ENCODE measurements at places on chromosomes 11 and 22.
A peak's percentile ranks its signal among the peaks of the same experiment; 100 is the strongest.

DNA sequence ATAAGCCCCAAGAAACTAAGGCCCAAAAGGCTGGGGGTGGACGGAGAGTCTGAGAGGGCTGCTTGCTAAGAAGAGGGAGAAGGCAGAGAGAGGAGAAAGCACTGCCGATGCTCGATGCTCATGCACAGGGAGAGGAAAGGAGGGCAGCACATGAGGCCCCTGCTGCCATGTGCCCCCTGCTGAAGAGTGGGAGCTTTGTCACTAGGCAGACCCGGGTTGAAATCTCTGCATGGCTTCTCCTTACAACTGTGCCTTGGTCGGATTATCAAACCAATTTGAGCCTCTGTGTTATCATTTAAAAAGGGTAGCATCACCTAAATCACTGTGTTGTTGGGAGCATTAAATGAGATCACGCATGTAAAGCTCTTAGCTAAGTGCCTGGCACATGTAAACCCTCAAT lies 330.5 kb downstream of the NXPE2 start:
- DNase-seq = no peak

DNA sequence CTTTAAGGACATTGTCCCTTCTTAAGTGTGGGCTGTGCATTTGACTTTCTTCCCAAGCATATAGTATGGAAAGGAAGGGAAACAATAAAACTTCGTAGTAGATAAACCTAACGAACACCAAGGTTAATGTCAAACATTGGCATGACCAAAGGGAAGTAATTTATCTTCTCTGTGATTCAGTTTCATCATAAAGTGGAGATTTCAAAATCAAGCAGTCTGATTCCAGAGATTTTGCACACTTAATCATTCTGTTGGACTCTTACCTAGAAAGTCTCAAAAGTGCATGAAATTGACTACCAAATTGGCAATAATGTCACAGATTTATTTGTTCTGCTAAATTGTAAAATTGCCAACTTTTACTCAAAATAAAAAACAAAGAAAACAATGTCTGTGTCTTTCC lies 559.7 kb downstream of the JRKL start:
- DNase-seq = no peak

DNA sequence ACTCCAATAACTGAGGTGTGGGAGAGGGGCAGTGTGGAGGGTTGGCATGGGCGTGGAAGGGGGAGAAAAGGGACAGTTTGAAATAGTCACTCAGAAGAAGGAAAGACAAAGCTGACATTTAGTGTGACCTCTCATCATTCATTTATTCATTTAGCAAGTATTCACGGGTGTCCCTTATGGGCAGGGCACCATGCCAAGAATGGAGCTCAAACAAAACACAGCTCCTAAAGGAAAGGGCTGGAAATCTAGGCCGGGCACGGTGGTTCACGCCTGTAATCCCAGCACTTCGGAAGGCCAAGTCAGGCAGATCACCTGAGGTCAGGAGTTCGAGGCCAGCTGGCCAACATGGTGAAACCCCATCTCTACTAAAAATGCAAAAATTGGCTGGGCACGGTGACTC lies 19.4 kb upstream of the DGKZ start:
- DNase-seq = no peak

- DNase-seq = no peak
These were observed 59.1 kb downstream of the RASSF10 start for GRCh38 chr11:13068211-13068610.

DNA sequence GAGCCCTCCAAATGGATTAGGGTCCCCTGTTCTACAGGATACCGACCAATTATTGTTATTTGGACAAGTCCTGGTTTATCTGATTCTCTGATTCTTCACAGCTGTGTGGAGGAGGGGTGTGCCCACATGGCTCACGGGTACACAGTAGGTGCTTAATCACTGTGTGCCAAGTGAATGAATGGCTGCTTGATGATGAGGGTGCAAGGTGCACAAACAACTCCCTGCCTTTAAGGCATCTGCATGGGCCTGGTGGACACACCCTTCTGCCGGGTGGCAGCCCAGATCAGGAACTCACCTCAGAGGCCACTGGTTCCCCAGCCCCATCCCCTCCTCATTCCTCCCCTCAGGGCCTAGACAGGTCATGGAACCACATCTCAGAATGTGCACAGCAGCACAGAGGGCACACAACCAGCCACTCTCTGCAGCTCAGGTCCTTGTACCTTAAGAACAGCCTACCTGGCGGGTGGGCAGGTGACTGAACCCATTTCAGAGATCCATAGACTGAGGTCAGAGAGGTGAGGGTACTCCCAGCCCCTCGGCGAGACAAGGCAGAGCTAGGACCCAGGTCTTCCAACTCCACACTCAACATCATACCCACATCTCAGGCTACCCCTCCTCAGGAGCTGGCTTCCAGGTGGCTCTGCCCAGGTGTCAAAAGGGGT lies 50.3 kb downstream of the SHANK2 start:
- no peak for DNase-seq

DNA sequence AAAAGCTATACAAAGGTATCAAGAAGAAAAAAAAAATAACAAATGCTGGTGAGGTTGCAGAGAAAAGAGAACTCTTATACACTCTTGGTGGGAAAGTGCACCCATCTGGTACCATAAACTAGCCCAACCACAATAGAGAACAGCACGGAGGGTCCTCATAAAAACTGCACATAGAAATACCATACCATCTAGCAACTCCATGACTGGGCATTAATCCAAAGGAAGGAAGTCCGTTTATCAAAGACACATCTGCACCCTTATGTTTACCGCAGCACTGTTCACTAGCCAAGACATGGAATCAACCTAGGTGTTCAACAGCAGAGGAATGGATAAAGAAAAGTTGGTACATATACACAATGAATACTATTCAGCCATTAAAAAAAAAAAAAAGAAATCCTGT lies 10.8 kb upstream of the CLDN5 start:
- no peak for DNase-seq

DNA sequence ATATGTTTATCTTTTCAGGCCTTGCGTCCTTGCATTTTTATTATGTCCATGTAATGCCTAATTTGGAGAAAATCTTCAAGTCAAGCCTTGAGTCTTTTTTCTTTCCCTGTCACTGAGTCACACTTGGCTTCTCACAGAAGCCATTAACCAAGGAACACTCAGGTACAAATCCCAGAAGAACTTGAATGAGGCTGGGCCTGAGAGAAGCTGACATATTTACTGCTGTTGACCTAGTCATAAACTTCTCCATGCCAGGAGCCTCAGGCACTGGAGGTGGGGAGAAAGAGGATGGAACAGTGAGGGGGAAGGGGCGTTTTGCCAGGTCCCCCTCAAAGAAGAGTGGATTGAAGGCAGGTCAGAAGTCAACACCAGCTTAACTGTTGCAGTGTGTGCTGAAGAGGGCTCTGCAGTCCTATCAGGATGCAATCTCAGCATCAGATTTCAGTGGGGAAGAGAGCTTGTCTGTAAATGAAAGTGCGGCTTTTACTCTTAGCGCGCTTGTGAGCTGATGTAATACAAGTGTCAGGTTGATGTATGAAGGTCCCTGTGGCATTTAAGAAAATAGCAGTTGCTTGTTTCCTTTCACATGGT lies 526.0 kb downstream of the ETS1 start:
- DNase-seq = no peak

DNA sequence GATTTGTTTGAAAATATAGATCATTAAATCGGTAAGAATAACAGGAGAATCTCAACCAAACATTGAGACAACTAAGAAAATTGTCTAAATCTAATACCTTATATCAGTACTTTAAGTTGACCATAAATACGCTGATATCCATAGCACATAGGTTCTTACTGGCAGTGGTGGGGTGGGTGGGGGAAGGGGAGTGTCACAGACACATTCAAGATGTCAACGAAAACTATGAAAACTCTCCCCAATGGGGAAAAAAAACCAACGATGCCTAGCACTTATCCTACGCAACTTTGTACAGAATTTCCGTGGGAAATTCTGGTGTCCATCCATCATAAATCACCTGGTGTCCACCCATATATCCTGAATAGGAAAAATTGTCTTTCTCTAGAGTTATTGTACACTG lies 6.2 kb downstream of the GRAP2 start:
- DNase-seq = no peak

- DNase-seq = no peak
These were observed 4.3 kb downstream of the DDX6 start for GRCh38 chr11:118786657-118787056.

DNA sequence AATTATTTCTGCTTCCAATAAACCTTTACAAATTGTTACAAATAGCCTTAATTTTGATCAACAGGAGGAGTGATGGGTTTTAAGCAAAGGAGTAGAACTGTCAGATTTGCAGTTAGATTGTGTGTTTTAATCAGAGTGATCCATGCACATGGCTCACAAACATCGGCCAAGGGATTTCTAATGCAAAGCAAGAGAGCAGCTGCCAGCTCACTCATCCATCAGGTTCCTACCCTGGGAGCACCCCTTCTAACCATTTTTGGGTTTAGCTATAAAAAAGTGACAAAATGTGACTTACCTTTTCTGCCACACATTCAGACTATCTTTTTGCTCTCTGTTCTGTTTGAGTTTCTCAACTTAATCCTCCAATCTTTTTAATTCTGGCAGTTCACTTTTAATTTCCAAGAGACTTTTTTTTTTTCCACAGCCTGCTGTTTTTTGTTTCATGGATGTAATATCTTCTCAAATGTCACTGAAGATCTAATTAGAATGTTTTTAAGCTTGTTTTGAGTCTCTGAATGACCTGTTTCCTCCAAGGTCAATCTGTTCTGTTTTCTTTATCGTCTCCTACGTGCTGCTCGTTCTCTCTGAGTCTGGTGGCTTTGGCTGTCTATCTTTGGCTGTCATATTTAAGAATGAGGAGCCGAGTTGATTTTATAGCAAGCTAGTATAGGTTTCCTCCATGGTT lies 6.0 kb downstream of the IZUMO1R start:
- no peak for DNase-seq

GRCh38 chr11:13680501-13681264 lies 12.2 kb downstream of the FAR1 start:
- peak; percentile 5 for DNase-seq

GRCh38 chr11:128342511-128343134 lies 244.7 kb downstream of the ETS1 start:
- DNase-seq = peak; percentile 25

DNA sequence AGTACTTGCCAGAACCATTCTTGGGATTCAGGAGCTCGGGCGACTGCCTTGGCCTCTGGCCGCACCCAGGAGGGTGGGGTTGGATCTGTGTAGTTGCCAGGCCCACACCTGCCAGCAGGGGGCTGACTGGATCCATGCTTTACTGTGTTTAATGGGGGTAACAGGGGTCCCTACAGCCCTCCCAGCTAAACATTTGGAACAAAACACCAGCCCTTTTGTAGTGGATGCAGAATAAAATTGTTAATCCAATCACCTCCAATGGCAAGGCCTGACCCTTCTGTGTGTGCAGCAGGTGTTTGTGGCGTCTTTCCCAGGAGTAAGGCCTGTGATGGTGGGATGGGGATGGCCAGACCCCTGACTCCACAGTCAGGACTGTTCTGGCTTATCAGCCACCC lies 22.5 kb downstream of the SUN2 start:
- DNase-seq = peak; percentile 64

- DNase-seq = no peak
These were observed 120.2 kb downstream of the TRIM29 start for GRCh38 chr11:120017582-120018150.

GRCh38 chr11:127531167-127531566 lies 530.6 kb upstream of the KIRREL3 start:
- DNase-seq = no peak

DNA sequence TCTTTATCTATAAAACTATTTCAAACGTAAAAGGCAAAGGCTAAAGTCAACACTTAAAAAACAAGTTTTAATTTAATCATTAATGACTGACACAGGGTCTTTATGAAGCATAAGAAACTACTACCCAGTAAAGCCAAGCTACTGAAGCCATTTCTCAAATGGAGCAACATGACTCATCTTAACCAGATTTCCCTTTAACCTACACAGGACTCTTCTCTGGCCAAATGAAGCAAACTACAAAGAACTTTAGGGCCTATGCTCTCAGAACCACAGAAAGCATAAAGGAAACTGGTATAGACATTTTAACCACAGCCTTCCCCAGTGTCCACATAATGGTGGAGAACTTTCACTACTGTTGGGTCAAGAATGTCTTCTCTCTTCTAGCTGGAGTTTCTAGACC lies 34.7 kb downstream of the ALG9 start:
- no peak for DNase-seq

- no peak for DNase-seq
These were observed 4.9 kb downstream of the CRY2 start for GRCh38 chr11:45852018-45852711.

- DNase-seq = no peak
These were observed 21.4 kb upstream of the CDON start for GRCh38 chr11:126083829-126084607.

DNA sequence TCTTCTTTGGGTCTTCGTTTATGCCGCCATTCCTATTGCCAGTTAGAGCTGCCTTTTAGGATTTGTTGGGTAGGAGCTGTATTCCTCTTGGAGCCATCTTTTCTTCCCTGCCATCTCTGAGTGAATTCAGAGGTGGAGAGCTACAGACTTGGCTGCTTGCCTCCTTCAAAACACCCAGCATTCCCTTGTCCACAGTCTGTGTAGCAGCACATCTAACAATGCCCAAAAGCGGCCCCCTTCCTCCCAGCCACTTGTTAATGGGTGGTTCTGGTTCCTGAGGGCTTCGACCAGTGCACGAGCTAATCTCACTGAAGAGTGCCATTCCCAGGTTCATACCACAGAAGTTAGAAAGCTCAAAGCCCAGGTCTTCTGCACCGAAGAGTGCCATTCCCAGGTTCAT lies 37.7 kb downstream of the MARK2 start:
- no peak for DNase-seq

GRCh38 chr11:17718510-17718962 lies 835 bp upstream of the MYOD1 start:
- no peak for DNase-seq

- no peak for DNase-seq
These were observed 260.8 kb downstream of the LARGE1 start for GRCh38 chr22:33659448-33659847.

DNA sequence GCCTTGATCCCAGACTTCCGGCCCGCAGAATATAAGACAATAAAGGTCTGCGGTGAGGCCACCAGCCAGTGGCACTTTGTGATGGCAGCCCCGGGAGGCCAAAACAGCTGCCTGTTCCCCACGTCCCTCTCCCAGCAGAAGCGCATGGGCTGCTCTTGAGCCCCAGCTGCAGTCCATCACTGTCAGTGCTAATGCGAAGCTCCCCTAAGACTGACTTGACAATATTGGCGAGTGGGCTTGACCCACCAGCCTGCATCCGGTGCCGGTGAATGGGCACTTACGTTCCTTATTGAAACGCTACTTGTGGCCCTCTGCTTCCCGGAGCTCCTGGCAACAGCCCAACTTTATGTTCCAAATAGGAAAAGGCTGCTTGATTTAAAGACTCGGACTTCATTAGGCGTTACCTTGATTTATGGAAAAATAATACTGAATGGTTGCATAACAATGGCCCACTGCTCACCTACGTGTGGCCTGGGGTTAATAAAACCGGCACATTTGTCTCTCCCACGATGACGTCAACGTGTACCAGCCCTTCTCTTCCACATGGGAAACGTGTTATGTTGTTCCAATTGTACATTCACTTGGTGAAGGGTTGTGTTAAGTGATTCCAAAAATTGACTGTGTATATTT lies 93.4 kb upstream of the SEPTIN5 start:
- DNase-seq = no peak

GRCh38 chr11:69102732-69103615 lies 52.8 kb upstream of the SMIM38 start:
- no peak for DNase-seq

GRCh38 chr22:47409539-47410275 lies 647.3 kb downstream of the TBC1D22A start:
- no peak for DNase-seq

- DNase-seq = no peak
These were observed 30.8 kb upstream of the MOB2 start for GRCh38 chr11:1517117-1518005.

All from GM12892 (cell line).